Activated CD8-positive, alpha-beta memory T cell treated with anti-CD3 and anti-CD28 coated beads for 24 hours (primary cell): ENCODE measurements at places on chromosomes 6 and 20.

DNA sequence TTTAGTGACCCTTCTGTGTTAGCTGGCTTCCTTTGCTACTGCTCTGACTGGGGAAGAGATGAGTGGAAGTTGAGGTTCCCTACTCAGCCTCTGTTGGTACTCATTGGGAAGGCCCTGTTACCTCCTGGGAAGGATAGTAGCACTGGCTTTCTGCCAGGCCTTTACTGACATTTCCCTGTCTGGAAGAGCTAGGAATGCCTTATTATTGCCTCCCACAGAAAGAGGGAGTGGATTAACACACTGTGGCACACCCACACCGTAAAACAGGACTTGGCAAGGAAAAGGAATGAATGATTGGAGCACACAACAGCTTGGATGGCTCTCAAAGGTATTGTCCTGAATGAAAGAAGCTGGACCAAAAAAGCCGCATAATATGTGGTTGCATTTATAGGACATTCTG is 12.2 kb downstream of the ZNF831 start:
- DNase-seq, result no peak

DNA sequence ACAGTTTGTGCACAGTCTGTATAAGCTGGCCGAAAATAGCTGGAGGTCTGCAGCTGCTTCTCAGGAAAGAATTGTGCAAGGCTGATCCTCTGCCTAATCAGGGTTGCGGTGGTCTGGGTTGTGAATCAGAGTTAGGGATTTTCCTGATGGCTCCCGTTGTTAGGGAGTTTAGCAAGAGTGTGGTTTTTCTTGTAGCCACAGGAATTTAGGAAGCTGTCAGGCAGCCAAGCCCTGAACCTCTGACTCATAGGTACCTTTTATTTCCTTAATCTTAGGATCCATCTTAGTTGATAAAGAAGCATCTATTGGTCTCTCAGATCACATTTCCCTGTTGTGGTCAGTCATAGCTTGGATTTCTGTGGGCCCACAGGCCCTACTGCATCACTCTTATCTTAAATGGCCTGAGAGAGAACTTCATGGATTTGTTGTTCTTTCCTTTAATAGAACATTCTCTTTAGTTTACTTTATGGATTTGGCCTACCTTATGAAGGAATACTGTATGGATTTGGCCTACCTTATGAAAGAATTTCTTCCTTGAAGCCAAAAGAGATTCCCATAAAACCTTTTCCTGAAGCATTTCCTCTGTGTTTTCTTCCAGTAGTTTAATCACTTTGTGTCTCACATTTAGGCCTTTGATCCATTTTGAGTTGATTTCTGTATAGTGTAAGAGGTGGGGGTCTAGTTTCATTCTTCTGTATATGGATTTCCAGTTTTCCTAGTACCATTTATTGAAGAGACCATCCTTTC is 10.3 kb downstream of the KIF25 start:
- DNase-seq, result no peak

DNA sequence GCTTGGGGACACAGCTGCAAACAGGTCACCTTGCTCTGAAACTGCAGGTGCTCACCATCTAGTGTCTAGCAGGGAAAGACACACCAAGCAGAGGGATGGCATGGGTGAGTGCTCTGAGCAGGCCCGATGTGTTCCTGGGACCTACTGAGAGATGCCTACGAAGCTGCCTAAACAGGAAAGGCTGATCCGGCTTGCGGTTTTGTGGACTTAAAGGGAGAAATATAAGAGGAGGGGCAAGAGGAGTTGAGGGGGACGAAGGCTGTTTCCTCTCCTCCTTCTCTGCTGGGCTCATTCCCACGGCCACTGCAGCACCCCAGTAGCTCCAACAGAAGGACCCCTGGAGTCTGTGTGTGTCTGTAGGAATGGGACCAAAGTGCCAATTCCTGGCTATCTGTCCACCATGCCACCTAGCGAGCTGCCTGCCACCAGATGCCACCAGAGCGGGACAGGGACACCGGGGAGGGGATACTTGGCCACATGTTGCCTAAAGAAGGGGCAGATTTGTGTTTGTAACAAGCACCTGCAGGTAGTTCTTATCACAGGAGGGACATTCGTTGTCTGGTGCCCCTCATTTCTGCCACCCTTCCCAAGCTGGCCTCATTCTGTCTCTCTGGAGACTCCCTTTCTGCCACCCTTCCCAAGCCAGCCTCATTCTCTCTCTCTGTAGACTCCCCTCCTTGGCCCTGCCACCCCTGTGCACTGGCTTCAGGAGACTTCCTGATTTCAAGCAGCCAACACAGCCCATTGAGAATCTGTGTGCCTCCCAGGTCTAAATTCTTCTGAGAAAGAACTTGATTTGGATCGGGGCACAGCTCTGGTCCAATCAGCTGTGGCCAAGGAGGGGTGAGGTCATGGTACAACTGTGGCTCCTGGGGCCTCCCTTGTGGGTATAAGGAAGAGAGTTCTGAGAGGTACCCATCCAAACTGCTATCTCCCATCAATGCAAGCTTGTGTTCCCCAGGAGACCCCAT is 221.8 kb downstream of the ANKRD60 start:
- DNase-seq, result no peak

DNA sequence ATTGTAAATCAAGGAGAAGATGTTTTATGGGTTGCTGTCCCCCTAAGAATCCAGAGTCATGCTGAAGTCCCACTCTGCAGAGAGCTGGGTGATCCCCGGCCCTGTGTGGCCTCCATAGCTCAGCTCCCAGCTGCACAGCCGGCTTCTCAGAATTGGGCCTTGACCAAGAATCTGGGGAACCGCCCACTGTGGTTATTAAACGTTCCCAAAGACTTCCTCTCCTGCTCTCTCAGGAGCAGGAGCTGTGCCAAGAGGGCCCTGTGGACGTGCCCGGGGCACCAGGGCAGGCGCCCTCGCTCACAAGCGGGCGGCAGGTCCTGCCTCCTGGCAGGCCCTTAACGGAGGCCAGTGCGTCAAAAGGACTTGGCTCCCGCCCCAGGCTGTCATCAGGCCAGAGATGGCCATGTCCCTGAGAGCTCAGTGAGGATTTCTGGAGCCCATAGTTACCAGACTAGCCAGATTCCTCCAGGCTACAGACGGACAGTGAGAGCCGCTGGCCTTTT is 30.4 kb downstream of the ZC3H12D start:
- DNase-seq, result no peak

DNA sequence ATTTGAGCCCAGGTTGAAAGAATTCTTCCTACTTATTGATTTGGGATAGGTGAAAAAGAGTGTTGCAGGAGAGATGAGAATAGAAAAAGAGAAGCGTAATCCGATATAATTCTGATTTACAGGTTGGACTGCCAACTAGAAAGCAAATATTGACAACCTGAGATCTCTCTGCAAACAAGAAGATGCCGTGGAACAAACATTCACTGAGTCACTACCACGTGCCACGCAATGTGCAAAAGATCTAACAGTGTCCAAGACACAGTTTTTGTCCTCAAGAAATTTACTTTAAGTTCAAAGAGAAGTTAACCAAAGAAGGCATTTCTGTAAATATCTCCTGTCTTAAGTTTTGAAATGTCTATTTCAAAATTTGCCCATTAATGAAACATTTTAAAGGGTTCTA is 578.0 kb upstream of the ARID1B start:
- no peak for DNase-seq
